ENCODE measurements at places on chromosomes 6 and 20.
A peak's percentile ranks its signal among the peaks of the same experiment; 100 is the strongest.

- DNase-seq: no peak
Measured at GRCh38 chr6:130020073-130020906, 1.9 kb downstream of the L3MBTL3 start.

- DNase-seq: no peak
Measured at GRCh38 chr20:23872065-23872464, 7.5 kb downstream of the CST5 start.

GRCh38 chr6:157158897-157159296 lies 164.4 kb downstream of the TMEM242 start:
- DNase-seq: no peak

GRCh38 chr6:107607116-107607515 lies 117.2 kb downstream of the SOBP start:
- DNase-seq: no peak

GRCh38 chr6:110981202-110981600 lies 637 bp upstream of the RPF2 start:
- DNase-seq: no peak

- DNase-seq: no peak
Measured at GRCh38 chr6:5599127-5599526, 337.8 kb downstream of the FARS2 start.

- DNase-seq: no peak
Measured at GRCh38 chr6:37552267-37552666, 52.6 kb upstream of the CCDC167 start.

- DNase-seq: no peak
Measured at GRCh38 chr6:22583927-22584326, 14.6 kb downstream of the HDGFL1 start.

DNA sequence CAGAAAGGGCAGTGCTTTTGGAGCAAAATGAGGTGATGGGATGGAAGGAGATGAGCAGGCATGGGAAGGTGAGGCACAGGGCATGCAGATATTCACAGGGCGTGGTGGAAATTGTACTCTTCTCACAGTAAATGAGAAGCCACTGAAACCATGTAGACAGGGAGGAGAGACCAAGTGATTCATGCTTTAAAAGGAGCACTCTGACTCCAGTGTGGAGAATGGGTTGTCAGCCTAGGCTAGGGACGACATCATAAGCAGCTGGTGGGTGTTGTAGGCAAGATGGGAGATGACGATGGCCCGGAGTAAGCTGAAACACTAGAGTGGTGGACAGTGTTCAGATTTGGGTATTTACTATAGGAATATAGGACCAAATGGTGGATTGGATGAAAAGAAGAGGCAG lies 18.4 kb downstream of the PDE7B start:
- DNase-seq: no peak

GRCh38 chr6:130602151-130602770 lies 224.9 kb upstream of the SMLR1 start:
- peak; percentile 98 for DNase-seq

DNA sequence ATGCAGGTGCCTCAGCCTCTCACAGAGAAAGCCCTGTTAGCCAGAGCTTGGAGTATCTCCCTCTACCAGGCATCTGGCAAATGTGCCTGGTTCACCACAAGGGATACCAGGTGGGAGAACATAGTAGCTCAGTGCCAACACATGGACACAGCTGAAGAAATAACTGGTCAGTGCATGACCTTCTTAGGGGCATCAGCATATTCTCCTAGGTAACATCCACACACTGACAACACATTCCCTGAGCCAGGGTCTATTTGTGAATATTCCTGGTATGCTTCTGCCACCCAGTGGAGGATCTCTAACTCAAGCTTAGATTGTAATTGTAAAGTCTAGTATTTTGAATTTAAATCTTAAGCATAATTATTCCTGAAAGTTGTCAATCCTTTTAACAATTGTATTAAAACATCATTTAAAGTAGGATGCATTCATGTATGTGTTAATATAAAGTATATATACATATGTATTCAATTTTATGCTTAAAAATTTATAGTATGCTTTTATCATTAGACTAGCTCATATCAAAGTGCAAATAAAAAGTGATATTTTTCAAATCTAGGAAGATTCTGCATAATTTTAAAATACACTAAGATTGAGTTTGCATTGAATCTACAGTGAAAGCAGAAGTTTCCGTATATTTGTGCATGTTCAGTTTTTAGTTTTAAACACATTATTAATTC lies 45.3 kb upstream of the COL21A1 start:
- DNase-seq: no peak

- no peak for DNase-seq
Measured at GRCh38 chr6:118186672-118187567, 279.9 kb downstream of the SLC35F1 start.

DNA sequence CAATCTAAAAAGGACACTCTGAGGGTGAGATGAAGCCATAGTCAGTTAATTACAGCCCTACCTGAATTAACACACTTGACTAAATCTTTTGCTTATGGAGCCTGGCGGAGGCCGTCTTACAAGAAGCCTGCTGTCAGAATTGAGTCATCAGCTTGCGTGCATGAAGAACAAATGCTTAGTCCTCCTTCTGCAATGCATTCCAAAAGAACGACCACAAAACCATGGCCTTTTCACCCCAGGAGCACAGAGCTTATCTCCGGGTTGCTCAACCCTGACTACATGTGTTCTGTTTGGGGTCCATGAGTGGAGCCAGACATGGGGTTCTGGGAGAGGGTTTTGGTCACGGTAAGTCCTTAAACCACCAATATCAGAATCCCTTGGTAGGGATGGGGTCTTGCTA lies 318.1 kb downstream of the CLIC5 start:
- DNase-seq: peak; percentile 99

DNA sequence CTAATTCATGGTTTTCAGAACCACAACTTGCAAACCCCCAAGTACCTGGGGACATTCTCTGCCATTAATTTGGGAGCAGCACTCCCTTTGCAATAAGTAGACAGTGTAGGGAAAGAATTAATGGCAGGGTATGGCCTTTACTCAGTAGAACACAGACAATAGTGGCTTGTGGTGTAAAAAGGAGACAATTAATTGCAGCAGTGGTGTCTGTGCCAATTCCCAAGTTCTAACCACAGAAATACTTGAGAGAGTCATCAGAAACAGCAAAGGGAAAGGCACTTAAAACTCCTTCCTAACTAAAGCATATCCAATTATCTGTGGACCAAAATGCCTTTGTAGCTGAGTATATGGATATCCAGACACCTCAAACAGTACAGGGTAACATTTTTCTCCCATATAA lies 257.6 kb upstream of the POU3F2 start:
- DNase-seq: no peak

GRCh38 chr6:118893064-118893806 lies 717 bp upstream of the ASF1A start:
- no peak for DNase-seq

GRCh38 chr20:17957505-17958363 lies 10.9 kb downstream of the SNX5 start:
- no peak for DNase-seq

DNA sequence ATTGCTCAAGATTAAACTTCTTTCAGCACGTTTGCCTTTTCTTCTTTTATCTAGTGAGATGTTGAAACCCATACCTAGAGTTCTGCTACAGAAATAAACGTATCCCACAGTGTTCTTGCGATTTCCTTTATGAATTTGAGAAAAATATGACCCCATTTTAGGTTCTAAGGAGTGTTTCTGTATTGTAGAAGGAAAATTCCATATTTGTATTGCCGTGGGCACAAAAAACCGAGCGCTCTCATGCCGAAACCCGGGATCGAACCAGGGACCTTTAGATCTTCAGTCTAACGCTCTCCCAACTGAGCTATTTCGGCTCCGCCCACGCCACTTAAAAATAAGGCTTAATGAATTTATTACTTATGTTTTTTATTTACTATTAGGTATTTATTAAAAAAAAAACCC lies 23.7 kb downstream of the ZNF311 start:
- no peak for DNase-seq

Measured in non-pigmented ciliary epithelial cell (primary cell).